Activated CD4-positive, alpha-beta T cell treated with anti-CD3 and anti-CD28 coated beads, Interleukin-2, amount 50 U/mL, for 24 hours (primary cell): ENCODE measurements at places on chromosomes 4 and X.

DNA sequence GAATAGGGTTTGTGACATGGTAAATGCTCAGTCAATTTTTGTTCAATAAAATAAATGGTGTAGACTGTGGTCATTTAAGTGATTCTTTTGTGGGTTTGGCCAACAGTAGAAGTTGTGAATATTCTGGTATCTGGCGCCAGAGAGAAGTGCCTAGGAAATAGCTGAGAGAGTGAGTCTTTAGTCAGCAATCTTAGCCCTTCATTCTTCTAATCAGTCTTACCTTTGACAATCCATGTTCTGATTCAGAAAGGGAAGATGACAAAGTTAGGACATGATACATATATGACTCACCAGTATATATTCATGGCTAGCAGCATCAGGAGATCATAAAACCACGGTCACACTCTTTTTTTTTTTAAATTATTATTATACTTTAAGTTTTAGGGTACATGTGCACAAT, 141.8 kb upstream of the PCDH18 start:
- DNase-seq: no peak

GRCh38 chr4:6733358-6734164, 17.6 kb downstream of the BLOC1S4 start:
- DNase-seq: no peak

DNA sequence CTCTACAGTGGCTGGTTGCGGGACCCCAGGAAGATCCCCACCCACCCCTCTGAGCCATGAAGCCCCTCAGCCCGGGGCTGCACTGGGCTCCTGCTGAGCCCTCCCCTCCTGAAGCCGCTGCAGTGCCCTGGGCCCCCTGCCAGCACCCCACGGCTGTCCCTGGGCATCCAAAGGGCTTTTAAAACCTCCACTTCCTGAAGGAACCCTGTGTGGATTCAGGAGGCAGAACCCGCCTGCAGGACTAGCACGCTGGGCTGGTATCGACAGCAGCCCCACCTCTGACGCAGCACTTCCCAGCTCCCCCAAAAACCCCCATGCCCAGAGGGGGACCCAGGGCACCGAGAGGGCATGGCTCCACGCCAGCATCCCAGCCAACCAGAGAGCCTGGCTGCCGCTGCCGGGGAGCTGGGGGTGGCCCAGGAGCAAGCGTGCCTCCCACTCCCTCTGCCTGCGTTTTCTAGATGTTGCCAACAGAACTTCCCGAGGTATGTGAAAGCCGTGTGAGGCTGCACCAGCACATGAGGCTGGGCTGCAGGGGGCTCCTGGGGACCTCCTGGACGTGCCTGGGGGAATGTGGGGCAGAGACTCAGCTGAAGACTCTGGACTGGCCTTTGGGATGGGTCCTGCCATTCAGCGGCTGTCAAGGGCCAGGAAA, 6.3 kb downstream of the MXD4 start:
- DNase-seq: no peak

DNA sequence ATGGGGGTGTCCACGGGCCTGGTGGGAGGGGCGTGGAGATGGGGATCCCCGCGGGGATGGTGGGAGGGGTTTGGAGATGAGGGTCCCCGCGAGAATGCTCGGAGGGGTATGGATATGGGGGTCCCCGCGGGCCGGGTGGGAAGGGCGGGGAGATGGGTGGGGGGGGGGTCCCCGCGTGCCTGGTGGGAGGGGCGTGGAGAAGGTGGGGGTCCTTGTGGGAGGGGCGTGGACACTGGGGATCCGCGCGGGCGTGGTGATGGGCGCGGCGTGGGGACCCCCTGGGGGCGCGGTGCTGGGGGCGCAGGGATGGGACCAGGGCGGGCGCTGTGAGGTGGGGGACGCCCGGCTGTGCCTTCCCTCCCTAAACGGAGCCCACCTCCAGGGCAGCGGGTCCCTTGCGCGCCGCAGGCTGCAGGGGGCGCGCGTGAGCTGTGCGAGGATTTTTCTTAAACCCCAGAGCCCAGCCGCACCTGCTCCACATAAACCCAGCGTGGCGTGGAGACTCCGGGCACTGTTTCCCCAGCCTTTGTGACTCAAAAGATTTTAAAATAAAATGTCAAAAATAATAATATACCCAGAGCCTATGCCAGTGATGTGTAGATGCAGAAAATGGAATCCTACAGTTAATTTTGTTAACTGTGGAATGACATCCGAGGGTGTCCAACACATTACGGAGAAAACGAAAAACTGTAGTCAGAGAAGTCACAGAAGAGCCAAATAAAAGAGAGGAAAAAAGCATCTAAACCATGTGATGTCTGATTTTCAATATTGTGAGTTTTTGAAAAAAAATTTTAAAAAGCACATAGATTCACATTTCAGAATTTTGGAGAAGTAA, 1.5 kb upstream of the ASMTL start:
- peak; percentile 86 for DNase-seq
